ENCODE measurements at places on chromosomes 5 and 9. TPM values are rescaled to one million over a fixed set of nuclear protein-coding genes. Genes with fewer than 3 reads are reported as not detected.

Gene TMOD1
- total RNA-seq = 34.7 TPM

Gene P4HA2
- total RNA-seq = 14.3 TPM

Gene CDH9
- total RNA-seq = not detected

Gene PCDHA9
- not detected for total RNA-seq

Gene OGN
- total RNA-seq = 0.16 TPM

DNA sequence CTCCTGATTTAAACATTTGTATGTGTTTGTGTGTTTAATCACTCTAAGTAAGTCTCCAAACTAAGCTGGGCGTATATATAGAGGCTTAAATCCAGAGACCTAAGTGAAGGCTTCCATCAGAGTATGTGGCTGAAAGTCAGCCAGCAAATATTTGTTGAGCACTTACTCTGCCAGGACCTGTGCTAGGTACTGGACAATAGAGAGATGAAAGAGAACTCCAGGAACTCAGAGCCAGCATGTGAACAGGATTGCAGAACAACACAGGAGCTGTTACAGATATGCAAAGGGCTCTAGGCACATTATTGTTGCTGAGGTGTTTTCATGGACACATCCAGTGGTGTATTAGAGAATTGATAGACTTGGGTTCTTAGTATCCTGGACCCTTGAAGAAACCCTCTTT, 4.7 kb upstream of the BNIP1 start:
- no peak overlapping the region for H3K4me3 ChIP-seq
- H3K36me3 ChIP-seq = no peaks in the 10 kb centered on the region
- no peak overlapping the region for H3K27ac ChIP-seq
- H3K4me1 ChIP-seq = peaks cover 1% of the 10 kb centered on the region

DNA sequence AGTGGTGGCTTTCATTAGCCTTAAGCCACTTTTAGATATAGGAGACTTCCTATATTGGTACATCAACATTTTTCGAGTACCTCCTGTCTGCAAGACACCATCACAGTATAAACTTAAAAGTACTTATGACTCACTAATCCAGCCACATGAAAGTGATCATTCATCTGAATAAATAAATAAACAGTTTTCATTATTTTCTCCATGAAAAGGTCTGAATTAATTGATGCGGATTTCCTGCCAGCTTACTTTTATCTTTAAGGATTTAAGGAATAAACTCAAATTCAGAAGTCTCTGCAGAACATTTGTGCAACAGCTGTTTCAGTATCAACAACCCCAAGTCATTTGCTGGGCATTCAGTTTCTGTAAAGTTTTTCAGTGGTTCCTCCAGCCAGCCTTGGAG, 4.0 kb downstream of the SAP30L start:
- no peak overlapping the region for H3K4me3 ChIP-seq
- DNase-seq = no peak
- H3K27me3 ChIP-seq = no peaks in the 10 kb centered on the region
- peaks cover 39% of the 10 kb centered on the region for H3K36me3 ChIP-seq
- H3K4me1 ChIP-seq = peaks cover 8% of the 10 kb centered on the region

DNA sequence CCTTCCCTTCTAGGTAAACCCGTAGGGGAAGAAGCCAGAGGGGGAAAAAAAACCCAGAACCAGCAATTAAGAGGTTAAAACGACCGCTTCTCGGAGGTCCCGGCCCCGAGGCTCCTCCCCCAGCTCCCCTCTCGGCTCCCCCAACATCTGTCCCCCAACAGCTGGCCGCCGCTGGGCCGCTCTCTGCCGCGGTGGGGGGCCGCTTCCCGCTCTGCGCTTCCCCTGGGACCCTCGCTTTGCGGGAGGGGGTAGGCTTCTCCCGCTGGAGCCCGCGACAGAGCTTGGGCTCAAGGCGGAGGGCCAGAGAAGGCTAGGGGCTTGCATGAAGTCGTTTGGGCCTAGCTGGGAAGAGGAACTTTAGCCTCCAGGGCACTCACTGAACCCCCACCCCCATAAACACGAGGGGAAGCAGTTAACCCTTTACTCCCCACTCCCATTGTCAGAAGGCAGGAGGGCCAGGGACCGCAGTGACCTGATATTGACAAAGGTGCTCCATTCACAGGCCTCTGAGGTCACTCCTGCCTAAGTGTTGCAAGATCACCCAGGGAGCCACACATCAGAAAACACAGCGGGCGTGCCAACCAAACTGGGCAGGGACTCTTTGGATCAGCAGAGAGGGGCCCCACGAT, 7.5 kb downstream of the LHX6 start:
- no peak overlapping the region for H3K4me3 ChIP-seq
- DNase-seq = no peak
- H3K27ac ChIP-seq = no peak overlapping the region
- no peaks in the 10 kb centered on the region for H3K27me3 ChIP-seq

DNA sequence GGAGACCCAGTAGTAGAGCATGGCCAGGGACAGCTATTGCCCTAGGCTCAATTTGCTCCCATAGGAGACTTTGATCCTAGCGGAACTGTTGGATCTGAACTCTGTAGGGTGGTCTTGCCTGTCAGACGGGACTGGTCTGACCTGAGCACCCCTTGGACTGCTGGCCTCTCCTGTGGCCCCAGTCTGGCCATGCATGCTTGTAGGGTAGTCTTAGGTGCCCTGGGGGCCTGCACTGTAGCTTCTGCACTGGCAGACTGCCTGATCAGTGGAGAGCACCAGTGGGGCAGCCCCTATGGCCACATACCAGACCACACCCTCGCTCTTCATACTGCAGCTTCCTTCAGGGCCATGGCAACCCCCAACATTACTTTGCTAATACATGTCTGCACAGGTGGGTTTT, 396.1 kb upstream of the GRAMD2B start:
- no peaks in the 10 kb centered on the region for H3K36me3 ChIP-seq
- no peak overlapping the region for H3K27ac ChIP-seq
- no peak for DNase-seq

DNA sequence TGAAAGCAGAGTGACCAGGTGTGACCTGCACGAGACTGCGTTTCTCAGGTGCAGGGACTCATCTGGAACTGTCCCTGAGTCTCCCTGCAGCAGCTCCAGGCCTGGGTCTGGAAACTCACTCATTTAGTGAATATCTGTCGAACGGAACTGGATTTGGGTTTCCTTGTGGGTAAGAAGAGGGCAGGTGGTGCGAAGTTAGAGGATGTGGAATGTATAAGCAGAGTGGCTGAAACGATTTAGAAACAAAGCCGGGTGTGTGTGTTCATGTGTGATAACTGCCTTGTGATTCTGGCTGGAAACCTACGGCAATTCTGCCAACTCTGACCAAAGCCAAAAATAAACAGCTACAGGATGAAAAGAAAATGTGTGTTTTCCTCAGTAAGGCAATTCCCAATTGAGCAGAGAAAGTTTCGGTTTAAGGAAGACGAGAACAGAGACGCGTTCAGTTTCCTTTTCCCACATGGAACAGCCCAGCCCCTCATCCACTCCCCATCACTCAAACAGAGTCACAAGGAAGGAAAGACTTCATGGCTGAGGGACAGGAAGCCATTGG, 130.3 kb downstream of the NSG2 start:
- no peak for DNase-seq
- H3K4me1 ChIP-seq = no peaks in the 10 kb centered on the region
- H3K36me3 ChIP-seq = no peaks in the 10 kb centered on the region

- H3K27me3 ChIP-seq = no peaks in the 10 kb centered on the region
- H3K4me1 ChIP-seq = peaks cover 10% of the 10 kb centered on the region
- no peak for DNase-seq
Observed at GRCh38 chr5:82287625-82288024, 9.5 kb upstream of the RPS23 start.

DNA sequence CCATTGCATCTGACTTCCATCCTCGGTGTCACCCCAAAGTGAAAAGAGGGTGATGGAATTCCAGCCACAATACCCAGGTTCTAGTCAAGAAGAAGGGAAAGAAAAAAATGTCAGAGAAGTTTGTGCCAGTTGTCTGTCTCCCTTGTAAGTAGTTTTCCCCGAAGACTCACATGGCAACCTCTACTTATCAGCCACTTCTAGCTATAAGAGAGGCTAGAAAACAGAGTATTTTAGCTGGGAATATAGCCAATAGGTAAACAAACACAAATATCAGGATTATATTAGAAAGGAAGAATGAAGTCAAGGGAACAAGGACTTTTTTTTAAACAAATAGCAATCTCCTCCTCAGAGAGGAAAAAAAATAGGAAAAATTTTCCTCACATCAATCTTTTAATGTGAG, 12.2 kb upstream of the ISL1 start:
- H3K27me3 ChIP-seq = no peaks in the 10 kb centered on the region
- no peaks in the 10 kb centered on the region for H3K36me3 ChIP-seq
- DNase-seq = no peak
- H3K4me1 ChIP-seq = no peaks in the 10 kb centered on the region
- H3K27ac ChIP-seq = no peak overlapping the region
- no peak overlapping the region for H3K4me3 ChIP-seq

DNA sequence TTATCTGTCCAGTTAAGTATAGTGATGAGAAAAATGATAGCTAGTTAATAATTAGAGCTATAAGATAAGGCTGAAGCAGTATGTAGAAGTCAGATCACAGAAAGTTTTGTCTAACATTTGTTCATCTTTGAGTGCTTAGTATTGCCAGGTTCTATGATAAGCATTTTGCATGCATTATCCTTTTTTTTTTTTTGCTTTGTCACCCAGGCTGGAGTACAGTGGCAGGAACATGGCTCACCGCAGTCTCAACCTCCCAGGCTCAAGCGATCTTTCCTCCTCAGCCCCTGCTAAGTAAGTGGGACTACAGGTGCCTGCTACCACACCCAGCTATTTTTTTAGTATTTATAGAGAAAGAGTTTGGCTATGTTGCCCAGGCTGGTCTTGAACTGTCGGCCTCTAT, 17.5 kb downstream of the BAAT start:
- peak overlapping the region; percentile 58 for H3K27ac ChIP-seq
- no peaks in the 10 kb centered on the region for H3K36me3 ChIP-seq
- H3K27me3 ChIP-seq = no peaks in the 10 kb centered on the region
- H3K4me3 ChIP-seq = no peak overlapping the region
- peak; percentile 58 for DNase-seq

- no peak overlapping the region for H3K27ac ChIP-seq
- no peaks in the 10 kb centered on the region for H3K36me3 ChIP-seq
- H3K4me3 ChIP-seq = no peak overlapping the region
Observed at GRCh38 chr9:89939181-89939580, 334.4 kb downstream of the GADD45G start.

- H3K27ac ChIP-seq = no peak overlapping the region
- H3K4me1 ChIP-seq = no peaks in the 10 kb centered on the region
- H3K4me3 ChIP-seq = no peak overlapping the region
- no peaks in the 10 kb centered on the region for H3K27me3 ChIP-seq
- no peaks in the 10 kb centered on the region for H3K36me3 ChIP-seq
Observed at GRCh38 chr5:6243706-6244338, 134.5 kb downstream of the MED10 start.

- H3K36me3 ChIP-seq = no peaks in the 10 kb centered on the region
- H3K4me1 ChIP-seq = no peaks in the 10 kb centered on the region
- no peak overlapping the region for H3K27ac ChIP-seq
- no peak overlapping the region for H3K4me3 ChIP-seq
- H3K27me3 ChIP-seq = no peaks in the 10 kb centered on the region
Observed at GRCh38 chr9:100359057-100359456, 6.3 kb upstream of the TEX10 start.

DNA sequence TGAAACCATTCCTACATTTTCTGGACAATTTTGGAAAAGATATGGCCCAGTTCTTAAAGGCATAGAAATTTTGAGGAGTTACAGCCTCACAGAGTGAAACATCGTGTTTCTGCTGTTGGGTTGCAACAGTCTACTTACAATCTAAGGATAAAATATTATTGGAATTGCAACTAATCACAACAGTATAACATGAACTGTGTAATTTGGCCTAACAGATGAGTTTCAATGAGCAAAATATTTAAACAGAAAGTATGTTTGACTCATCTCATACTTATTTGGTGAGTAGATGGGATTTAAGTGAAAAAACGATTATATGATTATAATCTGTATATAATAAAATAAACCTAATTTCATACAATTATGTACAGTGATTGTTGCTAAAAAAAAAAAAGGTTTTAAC, 1061.8 kb downstream of the CDH12 start:
- no peaks in the 10 kb centered on the region for H3K36me3 ChIP-seq
- H3K4me1 ChIP-seq = no peaks in the 10 kb centered on the region
- no peaks in the 10 kb centered on the region for H3K27me3 ChIP-seq
- DNase-seq = no peak

DNA sequence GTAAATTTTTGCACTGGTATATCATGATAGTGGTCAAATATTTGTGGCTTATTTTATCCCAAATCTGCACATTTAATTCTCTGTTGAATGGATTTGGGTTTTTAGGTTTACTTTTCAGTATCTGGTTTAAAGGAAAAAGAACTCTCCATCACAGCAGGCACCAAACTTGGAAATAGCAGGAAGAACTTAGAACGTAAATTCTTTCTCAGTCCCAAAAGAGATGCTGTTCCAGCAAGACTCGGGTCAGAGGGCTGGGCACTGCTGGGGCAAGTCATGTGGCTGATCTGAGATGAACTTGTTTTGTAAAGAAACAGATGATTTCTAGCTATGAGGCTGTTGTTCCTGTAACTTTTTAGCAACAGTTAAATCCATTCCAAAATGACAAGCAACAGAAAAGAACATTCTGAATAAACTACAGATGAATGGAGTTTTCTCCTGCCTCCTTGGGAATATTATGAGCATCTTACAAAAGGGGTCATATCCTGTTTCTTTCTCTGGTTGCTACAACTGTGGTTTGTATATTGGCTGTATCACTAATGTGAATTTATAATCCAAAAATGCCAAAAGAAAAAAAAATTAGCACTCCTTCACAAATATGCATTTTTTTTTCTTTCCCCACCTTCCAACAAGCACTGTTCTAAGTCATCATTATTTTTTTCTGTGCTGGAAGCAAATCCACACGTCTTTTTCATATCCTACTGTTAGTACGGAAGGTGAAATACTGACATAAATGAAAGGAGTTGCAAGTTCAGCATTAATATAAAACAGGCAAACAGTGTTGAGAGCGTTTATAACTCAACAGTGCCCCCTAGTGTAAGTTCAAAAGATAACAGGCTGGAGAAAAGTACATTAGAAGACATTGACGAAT, 31.1 kb downstream of the OR2K2 start:
- H3K27ac ChIP-seq = no peak overlapping the region
- no peak overlapping the region for H3K4me3 ChIP-seq
- no peaks in the 10 kb centered on the region for H3K4me1 ChIP-seq

GRCh38 chr5:132266836-132267160, 9.3 kb downstream of the PDLIM4 start:
- peaks cover 18% of the 10 kb centered on the region for H3K36me3 ChIP-seq
- H3K27ac ChIP-seq = no peak overlapping the region
- H3K4me3 ChIP-seq = no peak overlapping the region
- H3K4me1 ChIP-seq = peaks cover 31% of the 10 kb centered on the region
- no peak for DNase-seq

DNA sequence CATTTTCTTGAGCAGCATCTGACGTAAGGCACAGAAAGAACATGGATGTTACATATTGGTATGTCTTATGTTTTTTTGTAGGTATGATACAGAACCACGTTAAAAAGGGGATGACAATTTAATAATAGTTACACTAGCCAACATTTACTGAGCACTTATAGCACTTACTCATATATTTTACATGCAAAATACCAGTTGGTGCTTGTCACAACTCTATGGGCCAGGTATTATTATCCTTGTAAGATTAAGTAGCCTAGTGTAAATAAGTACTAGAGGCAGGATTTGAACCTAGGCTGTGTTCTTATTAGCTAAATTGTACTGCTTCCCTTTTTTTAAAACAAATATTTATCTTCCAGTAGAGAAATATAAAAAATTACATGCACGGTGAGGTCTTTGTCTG, 83.5 kb downstream of the RANBP17 start:
- no peak overlapping the region for H3K27ac ChIP-seq
- no peaks in the 10 kb centered on the region for H3K36me3 ChIP-seq
- H3K27me3 ChIP-seq = no peaks in the 10 kb centered on the region
- DNase-seq = no peak
- no peak overlapping the region for H3K4me3 ChIP-seq
